ENCODE measurements at places on chromosomes 4 and X.

DNA sequence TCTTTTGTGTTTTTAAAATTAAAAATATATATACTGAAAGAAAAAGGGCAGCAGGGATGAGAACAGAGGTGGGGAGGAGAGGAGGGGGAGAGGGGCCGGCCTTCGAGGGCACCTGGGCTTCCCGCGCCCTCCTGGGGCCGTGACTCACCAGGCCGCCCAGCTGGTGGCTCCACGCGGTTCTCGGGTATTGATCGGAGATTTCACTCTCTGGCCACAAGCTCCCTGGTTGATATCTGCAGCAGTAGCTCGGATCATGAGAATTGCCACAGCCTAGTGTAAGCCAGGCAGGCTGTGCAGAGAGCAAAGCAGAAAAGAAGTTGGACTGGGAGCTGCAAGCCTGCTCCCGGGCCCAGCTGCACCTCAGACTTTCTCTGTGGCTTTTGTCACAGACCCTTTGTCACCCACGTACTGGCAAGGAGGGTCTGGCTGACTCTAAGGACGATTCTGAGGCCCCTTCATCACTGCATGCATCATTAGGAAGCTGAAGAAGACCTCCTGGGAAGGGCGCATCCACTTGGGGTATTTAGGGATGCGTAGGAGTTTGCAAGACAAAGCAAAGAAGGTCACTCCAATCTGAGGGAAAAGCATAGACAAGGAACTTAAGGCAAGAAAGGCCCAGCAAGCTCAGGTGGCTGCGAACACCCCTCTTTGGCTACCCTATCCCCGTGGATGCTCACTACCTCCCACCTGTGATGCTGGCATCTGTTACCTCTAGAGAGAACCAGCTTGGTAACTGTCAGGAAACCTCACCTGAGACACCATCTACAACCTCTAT, 71.7 kb downstream of the CPZ start:
- DNase-seq: no peak

DNA sequence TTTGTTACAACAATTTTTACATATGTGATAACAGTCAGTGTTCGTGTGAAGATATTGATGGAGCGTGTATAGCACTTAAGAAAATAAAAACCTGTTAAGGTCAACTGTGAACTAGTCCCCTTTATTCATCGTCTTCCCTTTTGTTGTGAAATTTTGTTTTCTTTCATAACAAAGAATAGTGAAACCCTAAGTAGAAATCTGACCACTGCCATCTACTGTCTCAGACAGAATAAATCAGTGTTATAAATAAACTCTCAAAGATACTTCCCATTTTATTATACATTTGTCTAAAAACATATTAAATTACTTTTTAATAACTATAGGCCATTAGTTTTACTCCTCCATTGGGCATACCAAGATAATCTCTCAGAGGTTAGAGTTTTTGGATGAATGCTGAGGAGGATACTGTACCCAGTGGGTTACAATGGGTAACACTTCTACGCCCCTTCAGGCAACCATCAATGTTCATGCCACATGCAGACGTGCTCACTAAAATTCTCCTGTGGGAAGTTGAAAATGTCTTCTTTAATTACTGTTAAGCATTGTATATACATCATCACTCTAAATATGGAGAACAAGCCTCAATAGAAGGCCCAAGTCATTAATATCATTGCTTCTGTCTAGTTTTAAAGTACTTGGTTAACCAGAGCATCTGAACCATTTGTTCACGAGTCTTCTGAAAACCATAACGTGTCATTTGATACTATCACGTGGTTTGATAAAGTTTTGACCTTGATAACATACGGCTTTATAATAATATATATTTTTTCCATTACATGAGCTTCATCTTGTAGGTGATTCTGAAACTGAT, 171.2 kb downstream of the TMA16 start:
- DNase-seq: no peak

- no peak for DNase-seq
These were observed 671.9 kb downstream of the TRIML1 start for GRCh38 chr4:188811121-188811520.

DNA sequence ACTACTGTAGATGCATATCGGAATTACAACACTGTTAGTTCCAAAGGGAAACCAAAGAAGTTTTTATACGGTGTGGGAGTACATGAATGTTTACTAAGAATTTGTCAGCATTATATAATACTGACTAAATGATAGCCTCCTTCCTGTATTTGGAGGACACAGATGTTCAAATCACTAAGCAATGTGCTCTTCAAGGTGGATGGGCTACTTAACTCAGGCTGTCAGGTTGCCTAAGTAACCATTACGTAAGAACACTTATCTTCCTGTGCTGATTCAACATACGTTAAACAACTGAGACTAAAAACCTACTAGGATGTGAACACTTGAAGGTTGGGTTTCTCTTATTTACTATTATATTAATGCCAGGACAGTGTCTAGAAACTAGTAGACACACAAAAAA, 81.9 kb upstream of the HPGD start:
- peak; percentile 72 for DNase-seq

GRCh38 chr4:136935305-136935704, 597.0 kb downstream of the PCDH18 start:
- no peak for DNase-seq

DNA sequence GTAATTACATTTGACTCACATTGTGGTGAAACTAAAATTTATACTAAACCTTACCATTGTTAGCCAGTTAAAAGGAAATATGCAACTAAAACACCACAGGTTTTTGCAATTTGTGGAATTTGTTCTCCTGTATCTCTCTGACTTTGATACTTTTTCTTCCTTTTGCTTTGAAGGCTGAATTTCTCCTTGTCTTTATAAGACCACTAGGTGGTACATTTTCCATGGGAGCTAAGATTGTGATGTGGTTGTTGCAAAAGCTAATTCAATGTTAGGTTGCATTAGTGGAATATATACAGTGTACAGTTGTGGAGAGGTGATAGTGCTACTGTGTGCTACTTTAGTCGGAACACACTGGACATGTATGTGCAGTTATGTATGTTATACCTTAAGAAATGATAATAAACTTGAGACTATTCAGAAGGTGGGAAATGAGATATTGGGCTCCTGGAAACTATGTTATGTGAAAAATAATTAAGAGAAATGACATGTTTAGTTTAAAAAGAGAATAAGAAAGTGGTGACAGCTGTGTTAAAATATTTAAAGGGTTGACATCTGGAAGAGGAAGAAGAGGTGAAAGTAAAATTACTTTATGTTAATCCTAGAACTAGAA, 70.3 kb downstream of the ARL9 start:
- no peak for DNase-seq

DNA sequence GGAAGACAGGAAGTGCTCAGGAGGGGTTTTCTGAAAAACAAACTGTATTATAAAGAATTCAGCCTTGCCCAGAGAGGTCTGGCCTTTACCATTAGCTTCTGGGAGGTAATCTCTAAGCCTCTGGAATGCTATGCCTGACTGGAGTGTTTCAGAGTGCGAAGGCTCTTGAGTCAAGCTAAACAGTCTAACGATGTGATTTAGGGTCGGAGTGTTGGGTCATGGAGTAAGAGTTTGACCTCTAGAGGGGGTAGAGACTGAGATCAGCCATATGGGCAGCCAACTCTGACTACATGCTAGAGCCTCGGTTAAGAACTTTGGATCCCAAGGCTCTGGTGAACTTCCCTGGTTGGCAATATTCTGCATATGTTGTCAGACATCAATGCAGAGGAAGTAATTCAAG, 15.0 kb downstream of the BOD1L1 start:
- DNase-seq: no peak

DNA sequence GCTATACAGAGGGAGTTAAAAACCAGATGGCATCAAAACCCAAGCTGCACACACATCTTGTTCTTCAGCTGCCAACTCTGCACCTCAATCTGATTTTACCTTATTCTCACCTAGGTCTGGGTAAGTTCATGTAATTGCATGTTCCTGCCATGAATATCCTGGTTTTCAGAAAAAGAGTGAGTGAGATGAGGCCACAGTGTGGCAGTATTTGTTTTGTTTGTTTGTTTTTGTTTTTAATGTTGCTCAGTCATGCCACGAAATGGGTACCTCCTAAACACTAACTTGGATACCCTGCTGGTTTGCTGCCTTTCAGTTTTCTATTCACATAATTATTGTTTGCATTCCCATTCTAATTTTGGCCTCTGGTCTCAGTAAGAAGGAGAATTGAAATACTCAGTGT, 22.5 kb downstream of the TMEM164 start:
- no peak for DNase-seq

GRCh38 chr4:86564795-86565194, 29.3 kb upstream of the PTPN13 start:
- DNase-seq: no peak

DNA sequence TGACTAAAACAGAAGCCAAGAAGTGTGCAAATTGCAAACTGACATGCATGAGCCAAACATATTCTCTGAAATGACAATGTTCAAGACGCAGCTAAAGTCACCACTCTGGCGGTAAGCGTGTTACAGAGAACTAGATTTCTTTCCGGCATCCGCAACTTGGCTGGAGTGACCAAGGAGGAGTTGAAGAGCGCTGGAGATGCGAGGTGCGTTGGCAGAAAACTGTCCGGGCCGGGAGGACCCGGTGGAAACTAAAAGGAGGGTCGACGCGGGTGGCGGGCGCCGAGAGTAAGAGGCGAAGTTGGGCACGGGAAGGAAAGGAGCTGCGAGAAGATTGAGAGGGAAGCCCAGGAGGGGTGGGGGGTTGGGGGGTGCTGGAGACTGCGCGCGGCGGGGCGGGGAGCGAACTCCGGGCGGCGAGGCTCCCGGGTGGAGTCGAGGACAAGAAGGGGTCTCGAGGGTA, 807 bp downstream of the SEL1L3 start:
- peak; percentile 48 for DNase-seq

DNA sequence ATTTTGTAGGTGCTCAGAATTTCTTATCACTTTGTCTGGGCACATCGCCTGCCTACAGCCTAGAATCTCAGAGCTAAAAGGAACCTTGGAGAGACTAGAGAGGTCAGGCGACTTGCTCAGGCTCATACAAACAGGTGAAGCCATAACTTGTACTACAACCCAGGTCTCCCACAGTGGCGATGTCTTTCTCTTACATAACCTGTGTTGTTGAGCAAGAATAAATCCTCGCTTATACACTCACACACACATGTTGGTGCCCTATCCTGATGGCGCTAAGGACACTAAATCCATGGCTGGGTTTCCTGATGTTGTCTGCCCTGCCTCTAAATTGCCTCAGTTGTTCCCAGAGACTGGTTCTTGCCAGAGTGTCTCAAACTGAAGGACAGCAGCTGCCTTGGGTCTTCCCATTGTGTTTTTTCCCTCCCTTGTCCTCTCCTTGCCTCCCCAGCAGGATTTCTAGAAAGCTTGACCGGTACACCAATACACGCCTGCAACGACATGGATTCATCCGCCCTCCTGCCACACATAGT, 1.6 kb downstream of the TSC22D3 start:
- no peak for DNase-seq

GRCh38 chr4:7850489-7850888, 89.2 kb downstream of the AFAP1 start:
- DNase-seq: no peak

DNA sequence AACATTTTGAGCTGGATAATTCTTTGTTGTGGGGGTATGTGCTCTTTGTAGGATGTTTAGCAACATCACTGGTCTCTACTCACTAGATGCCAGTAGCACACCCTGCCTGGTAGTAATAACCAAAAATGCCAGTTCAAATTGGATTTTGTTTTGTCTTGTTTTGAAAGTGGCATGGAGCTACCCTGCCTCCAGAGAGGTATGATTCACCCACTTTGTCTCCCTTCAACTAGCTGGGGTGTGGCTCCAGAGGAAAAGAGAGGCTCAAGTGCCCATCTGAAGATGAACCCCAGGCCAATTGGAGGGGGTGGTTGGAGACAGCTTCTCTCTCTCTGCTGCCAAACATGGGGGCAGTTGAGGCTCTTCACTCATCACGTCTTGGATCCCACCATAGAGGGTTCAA, 34.5 kb downstream of the NIPAL1 start:
- DNase-seq: no peak

- no peak for DNase-seq
These were observed 152.5 kb upstream of the DCAF8L1 start for GRCh38 chrX:28133763-28134162.

DNA sequence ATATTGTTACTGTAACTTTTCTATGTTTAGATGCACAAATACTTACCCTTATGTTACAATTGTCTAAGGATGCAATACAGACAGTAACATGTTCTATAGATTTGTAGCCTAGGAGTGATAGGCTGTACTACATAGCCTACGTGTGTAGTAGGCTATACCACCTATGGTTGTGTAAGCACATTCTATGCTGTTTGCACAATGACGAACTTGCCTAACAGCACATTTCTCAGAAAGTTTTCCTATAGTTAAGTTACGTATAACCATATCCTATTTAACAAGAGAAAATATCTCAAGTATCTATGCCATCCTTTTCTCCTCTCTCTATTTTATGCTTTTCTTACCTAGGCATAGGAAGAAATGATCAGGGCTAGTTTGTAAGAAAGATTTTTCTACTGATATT, 710.8 kb upstream of the HTR2C start:
- no peak for DNase-seq
